Stimulated activated CD4-positive, alpha-beta T cell treated with anti-CD3 and anti-CD28 coated beads, Interleukin-15, amount 100 ng/mL, for 1 hour (primary cell): ENCODE measurements at places on chromosomes 12 and 14.
A peak's percentile ranks its signal among the peaks of the same experiment; 100 is the strongest.

GRCh38 chr12:54419088-54419887 lies at the start of gene ITGA5:
ITGA5 (minus strand) TSS chr12:54419266; CDS start chr12:54419198, 68 bp downstream.
- DNase-seq = peak; percentile 24

GRCh38 chr12:128267651-128268378 lies 845 bp downstream of the TMEM132C start:
- DNase-seq = no peak

GRCh38 chr12:27747111-27747820 lies 32.8 kb upstream of the KLHL42 start:
- DNase-seq = no peak

DNA sequence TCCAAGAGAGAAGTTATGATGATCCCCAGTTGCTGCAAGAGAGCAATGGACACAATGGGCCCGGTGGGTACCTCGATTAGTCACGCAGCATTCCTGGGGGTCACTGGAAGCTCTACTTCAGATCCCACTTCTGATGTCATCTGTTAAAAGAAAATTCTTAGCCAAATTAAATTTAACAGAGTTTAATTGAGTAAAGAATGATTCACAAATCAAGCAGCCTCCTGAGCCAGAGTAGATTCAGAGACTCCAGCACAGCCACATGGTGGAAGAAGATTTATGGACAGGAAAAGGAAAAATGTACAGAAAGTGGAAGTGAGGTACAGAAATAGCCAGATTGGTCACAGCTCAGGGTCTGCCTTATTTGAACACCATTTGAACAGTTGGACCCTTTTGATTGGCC lies 107.5 kb downstream of the SPTSSA start:
- DNase-seq = no peak

DNA sequence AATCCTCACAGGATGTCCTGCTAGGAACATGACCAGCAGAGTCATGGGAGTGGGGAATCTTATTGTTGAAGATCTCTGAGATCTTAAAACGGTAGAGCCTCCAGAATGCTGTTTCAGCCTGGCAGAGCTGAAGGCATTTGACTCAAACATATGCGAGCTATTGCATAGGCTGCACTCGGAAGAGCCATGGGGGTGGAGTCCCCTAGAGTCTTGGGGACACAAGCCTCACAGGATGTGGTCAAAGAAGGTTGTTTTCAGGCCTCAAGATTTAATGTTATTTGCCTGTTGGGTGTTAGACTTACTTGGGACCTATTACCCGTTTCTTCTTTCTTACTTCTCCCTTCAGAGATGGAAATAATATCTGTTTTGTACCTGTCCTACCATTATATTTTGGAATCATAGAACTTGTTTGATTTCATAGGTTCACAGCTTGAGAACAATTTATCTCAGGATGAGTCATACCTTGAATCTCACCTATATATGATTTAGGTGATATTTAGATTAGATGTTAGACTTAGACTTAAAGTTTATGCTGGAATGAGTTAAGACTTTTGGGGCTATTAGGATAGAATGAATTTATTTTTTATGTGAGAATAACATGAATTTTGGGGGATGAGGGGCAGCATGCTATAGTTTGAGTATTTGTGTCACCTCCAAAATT lies 172.2 kb upstream of the ATP2B1 start:
- no peak for DNase-seq

DNA sequence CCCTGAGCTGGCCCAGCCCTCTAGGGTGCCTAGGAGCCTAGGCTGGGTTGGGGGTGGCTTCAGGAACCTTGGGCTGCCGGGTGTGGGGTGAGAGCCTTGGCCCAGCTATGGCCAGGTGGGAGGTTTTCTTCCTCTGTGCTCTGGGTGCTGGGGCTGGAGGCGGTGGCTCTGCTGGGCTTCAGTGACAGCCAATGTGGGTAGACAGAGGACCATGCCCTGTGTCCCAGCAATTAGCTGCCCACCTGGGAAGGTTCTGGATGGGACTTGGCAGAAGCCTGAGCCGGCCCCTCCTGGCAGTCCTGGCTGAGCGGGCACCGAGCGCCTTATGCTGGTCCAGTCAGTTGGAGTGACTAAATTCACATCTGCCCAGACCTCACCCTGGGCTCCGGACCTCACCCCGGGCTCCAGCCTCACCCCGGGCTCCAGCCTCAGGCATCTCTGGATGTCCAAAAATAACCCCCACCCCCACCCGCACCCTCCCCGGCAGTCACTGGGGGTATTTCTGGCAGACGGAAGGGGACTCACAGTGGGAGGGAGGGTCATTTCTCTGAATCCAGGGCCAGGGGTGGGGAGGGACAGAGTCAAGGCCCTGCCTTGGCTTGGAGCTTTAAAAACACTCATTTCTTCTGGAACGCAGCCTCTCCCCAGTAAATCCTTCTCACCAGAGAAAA lies 46.9 kb downstream of the CYP46A1 start:
- DNase-seq = no peak

GRCh38 chr12:9243999-9244649 lies 35.9 kb upstream of the PZP start:
- no peak for DNase-seq

DNA sequence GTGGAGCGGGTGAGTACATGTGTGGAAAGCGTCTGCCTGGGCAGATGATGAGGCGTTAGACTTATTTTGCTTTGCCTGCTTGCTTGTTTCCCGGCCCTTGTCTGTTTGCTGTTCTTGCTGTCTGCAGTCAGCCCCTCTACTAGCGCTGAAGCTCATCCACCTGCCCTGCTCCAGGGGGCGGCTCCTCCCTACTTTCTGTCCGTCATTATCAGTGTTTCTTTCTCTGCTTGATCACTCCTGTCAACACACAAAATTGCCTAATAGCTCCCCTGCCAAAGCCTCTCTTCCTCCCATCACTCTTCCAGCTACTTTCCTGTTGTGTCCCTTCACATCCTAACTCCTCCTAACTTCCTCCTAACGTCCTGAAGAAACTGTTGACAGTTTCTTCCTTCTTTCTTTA lies 34.9 kb upstream of the GALNT8 start:
- no peak for DNase-seq

DNA sequence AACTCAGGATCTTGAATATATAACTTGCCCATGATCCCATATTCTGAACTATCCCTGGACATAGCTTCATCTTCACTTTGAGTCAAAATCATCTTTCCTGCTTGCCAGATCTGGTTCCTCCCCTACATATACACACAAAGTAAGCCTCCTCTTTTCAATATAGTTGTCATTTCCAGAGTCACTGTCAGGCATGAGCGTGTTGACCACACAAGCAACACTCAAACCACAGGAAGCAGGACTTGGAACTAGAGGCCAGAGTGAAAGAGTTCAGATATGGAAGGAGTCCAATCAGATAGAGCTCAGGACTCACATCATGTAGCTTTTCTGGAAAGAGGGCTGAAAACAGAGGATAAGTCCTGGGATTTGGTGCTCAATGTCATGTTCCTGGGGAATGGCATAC lies 1140.6 kb downstream of the BCL11B start:
- DNase-seq = no peak
